Activated naive CD4-positive, alpha-beta T cell treated with anti-CD3 and anti-CD28 coated beads, Interleukin-2, amount 10 ng/mL, durations not matched to agents 5 hours and 36 hours (primary cell): ENCODE measurements at places on chromosomes 3 and 15. TPM values are rescaled to one million over a fixed set of nuclear protein-coding genes. Genes with fewer than 3 reads are reported as not detected.

Gene CAPN3
- total RNA-seq, result 5.6 TPM

Gene THPO
- total RNA-seq, result not detected

Gene CMTM7
- total RNA-seq, result 44.8 TPM

Gene MYRIP
- total RNA-seq, result not detected

Gene ROPN1
- total RNA-seq, result not detected

Gene RYK
- 13.5 TPM for total RNA-seq
